Urothelium cell line (cell line): ENCODE measurements at places on chromosomes 2 and 18.

DNA sequence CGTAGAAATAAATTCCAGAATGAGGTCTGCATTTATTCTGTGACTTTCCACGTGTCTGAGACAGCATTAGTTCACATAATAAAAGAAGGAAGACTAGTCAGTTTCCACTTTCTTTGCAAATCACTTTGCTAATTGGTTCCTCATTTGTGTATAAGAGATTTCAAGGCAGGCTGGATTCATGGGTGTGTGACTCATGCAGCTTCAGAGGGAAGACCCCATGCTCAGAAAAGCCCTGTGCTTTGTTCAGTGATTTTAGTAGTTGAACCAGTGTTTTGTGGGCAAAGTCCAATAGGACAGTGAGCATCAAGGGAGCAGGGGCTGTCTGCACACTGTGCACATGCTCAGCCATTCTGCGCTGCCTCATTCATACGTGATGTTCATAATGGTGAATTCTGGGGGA lies 297.8 kb downstream of the DLGAP1 start:
- DNase-seq = no peak

DNA sequence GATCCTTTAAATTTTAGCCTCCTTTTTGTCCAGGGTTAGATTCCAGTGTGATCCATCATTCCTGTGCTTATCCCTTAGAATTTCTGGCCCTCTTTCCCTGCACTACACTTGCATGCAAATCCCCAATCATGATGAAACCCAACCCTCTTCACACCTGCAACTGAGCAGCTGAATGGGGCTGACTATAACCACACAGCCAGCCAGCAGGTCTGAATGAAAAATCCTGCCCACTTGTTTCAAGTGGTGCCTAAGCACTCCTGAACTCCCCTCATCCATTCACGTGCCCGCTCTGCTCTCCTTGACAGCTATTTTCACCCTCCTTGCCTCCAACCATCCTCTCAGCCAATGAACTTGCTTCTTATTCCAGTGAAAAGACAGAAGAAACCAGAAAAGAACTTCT lies 80.5 kb upstream of the AFF3 start:
- DNase-seq = no peak

DNA sequence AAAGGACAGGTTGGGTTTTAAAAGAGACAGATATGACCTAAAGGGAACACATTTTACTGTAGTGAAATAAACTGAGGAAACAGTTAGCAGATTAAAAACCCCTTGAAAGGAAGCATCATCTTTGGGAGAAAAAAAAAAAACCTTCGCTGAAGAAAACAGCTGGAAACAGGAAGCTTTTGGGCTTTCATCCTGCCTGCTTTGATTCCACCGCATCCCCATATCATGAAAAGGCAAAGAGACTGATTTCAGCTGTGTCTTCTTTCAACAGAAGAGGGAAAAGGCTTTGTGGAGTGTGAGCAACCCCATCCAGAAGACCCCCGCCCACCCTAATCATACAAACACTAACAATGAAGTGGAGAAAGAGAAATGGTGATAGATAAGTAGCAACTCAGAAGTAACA lies 86.4 kb downstream of the TCF4 start:
- no peak for DNase-seq

GRCh38 chr2:114787486-114787885 lies 345.0 kb downstream of the DPP10 start:
- no peak for DNase-seq

- DNase-seq = no peak
Observed at GRCh38 chr2:11795590-11795989, 49.2 kb downstream of the LPIN1 start.

- DNase-seq = no peak
Observed at GRCh38 chr2:33806041-33806440, 206.9 kb upstream of the FAM98A start.

DNA sequence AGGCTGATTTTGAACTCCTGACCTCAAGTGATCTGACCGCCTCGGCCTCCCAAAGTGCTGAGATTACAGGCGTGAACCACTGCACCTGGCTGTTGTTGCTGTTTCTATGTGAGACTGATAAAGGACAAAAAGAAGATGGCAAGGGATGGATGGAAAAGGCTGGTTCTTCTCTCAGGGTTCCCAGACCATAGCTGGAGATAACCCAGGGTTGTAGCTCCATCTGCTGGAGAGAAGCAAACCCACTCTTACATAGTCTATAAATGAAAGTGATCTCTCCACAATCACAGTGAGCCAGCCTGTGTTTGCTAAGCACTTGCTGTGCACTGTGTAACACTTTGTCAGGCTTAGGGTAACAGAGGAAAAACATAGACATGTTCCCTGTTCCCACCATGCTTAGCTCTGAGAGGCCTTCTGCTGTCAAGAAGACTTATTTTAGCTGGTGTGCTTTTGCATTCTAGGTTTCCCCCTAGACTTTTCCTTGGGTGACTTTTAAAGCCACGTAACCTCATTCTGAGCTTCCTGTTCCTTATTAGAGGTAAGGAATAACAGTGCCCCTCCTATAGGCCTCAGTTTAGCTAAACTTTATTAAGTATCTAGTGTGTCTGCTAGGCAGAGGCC lies 49.7 kb downstream of the LIMS1 start:
- DNase-seq = peak; percentile 76

- no peak for DNase-seq
Observed at GRCh38 chr18:43485545-43485963, 208.3 kb upstream of the SYT4 start.

GRCh38 chr2:64157792-64158191 lies 13.6 kb upstream of the PELI1 start:
- DNase-seq = no peak

DNA sequence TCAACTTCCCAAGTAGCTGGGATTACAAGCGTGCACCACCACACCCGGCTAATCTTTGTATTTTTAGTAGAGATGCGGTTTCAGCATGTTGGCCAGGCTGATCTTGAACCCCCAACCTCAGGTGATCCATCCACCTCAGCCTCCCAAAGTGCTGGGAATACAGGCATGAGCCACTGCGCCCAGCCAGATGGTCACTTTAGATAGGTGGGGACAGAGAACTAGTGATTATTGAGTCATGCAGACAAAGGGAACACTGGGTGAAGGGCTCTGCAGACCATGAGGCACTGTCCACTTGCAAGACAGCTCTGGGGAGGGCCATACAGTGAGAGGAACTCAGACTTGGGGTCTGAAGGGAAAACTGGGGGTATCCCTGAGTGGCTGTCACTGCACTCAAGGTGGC lies 58.4 kb upstream of the POMC start:
- no peak for DNase-seq

DNA sequence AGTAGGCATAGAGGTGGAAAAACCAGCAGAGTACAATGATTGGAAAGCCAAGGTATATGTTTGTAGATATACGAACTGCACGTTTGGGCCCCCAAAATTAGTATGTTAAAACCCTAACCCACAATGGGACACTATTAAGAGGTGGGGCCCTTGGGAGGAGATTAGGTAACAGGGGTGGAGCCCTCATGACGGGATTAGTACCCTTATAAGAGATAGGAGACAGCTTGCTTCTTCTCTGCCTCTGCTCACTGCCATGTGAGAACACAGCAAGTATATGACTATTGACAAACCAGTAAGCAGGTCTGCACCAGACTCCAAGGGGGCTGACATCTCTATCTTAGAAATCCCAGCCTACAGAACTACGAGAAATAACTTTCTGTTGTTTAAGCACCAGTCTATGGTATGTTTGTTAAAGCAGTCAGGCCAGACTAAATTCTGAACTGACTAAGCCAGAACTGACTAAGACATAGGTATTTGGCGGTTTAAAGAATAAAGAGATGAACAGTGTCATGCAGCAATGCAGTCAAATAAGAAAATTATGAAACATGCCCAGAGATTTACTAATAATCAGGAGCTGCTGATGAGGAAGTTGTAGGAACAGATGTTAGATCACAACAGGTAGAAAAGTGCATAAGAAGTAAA lies 182.9 kb downstream of the DYM start:
- no peak for DNase-seq

DNA sequence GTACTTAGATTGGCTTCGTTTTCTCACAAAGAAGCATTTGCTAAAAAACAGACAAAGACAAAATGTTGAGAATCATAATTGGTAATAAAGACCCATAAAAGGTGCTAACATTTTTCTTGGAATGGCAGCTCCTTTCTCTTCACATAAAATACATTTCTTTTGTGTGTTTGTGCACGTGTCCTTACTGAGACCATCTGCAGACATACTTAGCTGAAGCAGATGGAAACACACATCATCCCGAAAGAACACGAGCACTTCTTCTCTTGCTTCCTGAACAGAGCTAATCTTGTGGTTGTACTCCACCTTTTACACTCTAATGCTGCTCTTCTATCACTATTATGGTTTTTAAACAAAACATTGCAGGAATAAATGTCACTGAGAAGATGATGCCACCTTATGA lies 142.5 kb downstream of the SPHKAP start:
- DNase-seq = no peak

DNA sequence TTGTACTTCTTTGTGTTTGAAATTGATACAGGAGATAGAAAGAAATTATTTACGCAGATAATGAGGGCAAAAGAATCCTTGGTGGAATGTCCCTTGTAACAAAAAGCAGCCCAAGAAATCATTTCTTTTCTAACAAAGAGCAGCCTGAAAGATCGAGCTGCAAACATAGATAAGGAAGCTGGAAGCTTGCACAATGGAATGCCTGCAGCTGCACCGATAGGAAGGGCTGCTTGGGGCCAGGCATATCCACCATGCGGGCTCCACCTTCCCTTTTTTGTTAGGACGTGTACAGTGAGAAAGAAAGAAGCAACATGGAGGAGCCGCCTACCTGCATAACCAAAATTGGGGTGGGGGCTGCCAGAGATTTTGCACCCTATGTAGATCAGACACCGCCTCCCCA lies 568.7 kb downstream of the METTL4 start:
- no peak for DNase-seq

- peak; percentile 61 for DNase-seq
Observed at GRCh38 chr2:134845719-134846118, 7.3 kb downstream of the ACMSD start.

GRCh38 chr2:1730015-1730927 lies 14.0 kb downstream of the PXDN start:
- no peak for DNase-seq

DNA sequence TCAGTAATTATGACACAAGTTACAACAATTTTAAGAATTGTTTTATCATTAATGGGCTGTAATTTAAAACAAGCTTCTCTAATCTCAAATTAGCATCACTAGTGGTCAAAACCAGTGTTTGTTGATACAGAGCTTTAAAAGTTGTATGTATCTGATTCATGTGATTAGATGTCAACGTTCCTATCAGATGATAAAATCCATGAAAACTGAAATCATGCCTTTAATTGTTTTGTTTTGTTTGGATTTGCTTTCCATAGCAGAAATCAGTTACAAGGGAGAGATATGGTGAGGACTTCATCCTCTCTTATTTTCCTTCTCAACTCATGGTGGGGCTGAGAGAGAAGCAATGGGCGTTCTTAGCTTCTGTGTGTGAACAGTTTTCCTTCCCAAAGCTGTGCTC lies 469.6 kb downstream of the PID1 start:
- no peak for DNase-seq

GRCh38 chr2:168559187-168559586 lies 103.1 kb downstream of the CERS6 start:
- no peak for DNase-seq
